ENCODE measurements at places on chromosomes 12 and 14.

- peak; percentile 8 for DNase-seq
These were observed 118.6 kb downstream of the CCDC91 start for GRCh38 chr12:28308891-28309290.

GRCh38 chr12:12214635-12215131, 52.2 kb downstream of the LRP6 start:
- DNase-seq = no peak

DNA sequence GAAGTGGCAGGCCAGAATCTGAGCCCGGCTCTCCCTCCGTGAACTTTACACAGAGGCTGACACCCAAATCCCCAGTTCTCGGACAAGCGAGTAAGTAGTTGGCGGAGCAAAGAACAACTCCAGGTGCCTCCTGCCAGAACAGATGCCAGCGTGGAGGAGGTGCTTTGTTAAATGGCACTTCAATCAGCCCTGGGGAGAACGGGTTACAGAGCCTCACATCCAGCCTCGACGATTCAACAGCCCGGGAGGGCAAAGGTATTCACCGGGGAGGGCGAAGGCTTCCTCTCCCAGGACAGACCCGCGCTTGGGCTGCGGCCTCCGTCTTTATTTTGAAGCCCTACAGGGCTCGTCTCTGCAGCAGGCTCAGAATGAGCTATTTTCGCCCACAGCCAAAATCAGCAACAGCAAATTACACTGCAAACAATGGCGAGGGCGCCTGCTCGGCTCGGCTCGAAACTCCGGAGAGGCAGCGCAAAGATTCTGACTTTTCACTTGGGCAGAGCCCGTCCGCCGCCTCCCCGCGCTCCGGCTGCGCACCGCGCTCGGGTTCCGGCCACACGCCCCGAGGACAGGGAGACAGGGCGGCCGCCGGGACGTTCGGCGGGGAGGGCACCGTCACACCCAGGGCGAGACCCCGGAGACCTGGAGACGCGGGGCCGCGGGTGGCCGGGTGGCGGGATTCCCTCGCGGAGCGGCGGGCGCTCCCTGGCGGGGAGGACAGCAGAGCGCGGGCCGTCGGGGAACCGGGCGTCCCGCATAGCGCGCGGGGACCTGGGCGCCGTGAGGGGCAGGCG, 811 bp downstream of the TMCC3 start:
- peak; percentile 51 for DNase-seq

- DNase-seq = no peak
These were observed 1.6 kb upstream of the HHIPL1 start for GRCh38 chr14:99643343-99643742.

DNA sequence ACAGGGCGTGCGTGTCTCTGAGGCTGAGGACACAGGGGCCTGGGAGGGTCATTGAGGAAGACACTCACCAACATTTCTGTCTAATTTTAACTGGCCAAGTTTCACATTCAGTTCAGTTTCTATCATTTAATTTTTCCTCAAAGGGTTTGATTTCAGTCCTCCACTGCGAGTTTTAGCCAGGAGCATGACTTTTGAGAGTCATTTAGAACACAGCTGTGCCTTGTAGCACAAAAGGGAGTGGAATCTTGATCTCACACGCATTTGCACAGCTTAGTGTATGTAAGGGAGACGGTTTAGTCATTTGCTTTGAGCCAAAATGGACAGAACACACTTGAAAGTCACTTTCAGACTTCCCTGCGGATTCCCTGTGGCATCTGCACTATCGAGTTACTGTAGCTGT, 1090.8 kb downstream of the BCL11B start:
- DNase-seq = no peak

DNA sequence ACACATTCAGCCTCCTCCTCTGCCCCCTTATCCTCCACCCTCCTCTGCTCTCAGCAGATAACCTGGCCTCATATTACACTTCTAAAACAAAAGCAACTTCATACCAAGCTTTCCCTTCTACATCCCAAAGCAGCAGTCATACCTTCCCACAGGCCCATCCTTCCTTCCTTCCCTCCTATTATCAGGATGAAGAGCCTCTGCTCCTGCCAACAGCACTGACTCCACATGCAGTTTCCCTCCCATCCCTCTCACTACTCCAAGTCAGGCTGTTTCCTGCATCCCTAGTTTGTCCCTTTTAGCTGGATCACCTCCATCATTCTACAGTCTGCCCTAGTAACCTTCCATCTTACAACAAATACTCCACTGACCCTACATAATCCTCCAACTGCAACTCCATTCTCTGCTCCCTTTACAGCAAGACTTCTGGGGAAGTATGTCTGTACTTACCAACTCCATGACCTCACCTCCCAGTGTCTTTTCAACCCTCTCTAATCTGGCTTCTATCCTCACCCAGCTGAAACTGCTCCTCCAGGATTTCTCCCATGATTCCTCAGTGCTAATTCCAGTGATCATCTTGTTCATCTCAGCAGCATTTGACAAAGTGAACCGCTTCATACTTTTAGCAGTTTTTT, 4.9 kb upstream of the YEATS4 start:
- DNase-seq = peak; percentile 6

- DNase-seq = no peak
These were observed 289.8 kb downstream of the GRIN2B start for GRCh38 chr12:13691598-13691997.

DNA sequence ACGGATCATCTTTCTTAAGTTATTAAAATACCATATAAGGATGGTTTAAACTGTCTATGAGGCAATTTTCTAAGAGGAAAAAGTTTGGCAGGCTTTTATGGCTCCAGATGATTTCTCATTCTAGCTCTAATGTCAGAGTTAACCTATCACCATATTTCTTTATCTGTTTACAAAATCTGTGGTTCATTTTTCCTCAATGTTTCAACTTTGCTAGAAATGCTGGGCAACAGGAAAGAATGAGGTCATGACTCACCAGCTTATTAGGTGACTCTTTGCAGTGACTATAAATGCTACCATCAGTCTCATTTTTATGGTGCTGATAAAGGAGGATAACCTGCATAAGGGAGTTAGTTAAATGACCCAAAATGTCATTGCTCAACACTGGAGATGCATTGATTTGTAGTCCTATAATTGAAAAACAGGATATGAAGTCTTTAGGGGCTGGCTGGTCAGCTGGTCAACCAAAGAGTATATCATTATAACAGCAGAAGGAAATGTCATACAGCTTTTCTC, 45.3 kb upstream of the RAP1B start:
- peak; percentile 83 for DNase-seq

DNA sequence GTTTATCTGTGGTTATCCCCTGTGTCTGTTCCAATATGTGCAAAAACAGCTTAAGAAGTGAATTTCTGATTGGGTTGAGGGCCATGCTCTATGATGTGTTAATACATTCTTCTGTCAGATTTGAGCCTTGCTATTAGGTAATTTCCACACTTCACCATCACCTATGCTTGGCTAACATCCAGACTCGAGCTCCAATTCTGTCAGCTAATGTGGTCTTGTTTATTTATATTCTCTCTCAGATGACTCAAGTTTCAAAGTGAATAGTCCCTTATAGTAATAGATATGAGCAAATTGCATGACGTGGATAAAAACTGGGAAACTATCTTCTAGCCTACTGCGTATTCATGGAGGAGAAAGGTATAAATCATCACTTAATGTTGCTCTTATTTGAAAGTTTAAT, 451.3 kb downstream of the SNAPC1 start:
- peak; percentile 79 for DNase-seq

GRCh38 chr14:69713993-69714679, 52.8 kb upstream of the SRSF5 start:
- DNase-seq = no peak
